ENCODE measurements at places on chromosomes 7 and 10. TPM values are rescaled to one million over a fixed set of nuclear protein-coding genes. Genes with fewer than 3 reads are reported as not detected.

TMEM176B gene
- total RNA-seq, result 0.25 TPM

PLA2G12B gene
- total RNA-seq, result not detected

H2AZ2 gene
- total RNA-seq, result 129 TPM

TMEM106B gene
- 28.3 TPM for total RNA-seq

TMEM229A gene
- total RNA-seq, result not detected

CPVL gene
- total RNA-seq, result not detected

CCDC172 gene
- total RNA-seq, result not detected

PEX1 gene
- total RNA-seq, result 33.7 TPM

PRR15 gene
- not detected for total RNA-seq

C10orf53 gene
- not detected for total RNA-seq

CALHM1 gene
- total RNA-seq, result 0.41 TPM

PNLIP gene
- not detected for total RNA-seq

OR2A42 gene
- 0.10 TPM for total RNA-seq

IMPDH1 gene
- 52.3 TPM for total RNA-seq

SUFU gene
- 13.3 TPM for total RNA-seq

CDK1 gene
- total RNA-seq, result 1.1 TPM

SFTPA2 gene
- total RNA-seq, result not detected

ZCCHC24 gene
- total RNA-seq, result 2.1 TPM

C1GALT1 gene
- total RNA-seq, result 59.8 TPM

Data from B cell (primary cell).